SHP77 treated with DMSO at 0.1 percent for 48 hours (cell line): ENCODE measurements at places on chromosomes 6 and 20.

DNA sequence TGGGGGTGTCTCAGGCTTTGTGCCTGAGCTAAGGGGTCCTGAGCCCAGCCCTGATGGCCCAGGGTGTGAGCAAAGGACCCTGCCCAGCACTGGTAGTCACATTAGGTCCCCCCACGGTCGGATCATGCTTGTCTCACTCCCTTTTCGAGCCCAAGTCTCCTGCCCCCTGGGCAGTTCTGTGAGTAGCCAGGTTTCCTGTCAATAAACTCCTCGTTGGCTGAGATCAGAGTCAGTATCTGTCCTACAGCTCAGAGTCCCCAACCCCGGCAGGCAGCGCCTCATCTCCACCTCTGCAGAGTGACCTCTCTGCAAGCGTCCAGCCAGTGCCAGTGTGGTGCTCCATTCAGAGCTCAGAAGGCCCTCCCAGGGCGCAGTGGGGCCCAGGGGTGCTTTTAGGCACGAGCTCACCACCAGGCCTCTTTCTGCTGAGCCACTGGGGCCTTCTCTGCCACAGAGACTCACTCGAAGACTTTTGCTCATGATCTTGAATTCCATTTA is 93.7 kb upstream of the PMEPA1 start:
- DNase-seq = no peak

DNA sequence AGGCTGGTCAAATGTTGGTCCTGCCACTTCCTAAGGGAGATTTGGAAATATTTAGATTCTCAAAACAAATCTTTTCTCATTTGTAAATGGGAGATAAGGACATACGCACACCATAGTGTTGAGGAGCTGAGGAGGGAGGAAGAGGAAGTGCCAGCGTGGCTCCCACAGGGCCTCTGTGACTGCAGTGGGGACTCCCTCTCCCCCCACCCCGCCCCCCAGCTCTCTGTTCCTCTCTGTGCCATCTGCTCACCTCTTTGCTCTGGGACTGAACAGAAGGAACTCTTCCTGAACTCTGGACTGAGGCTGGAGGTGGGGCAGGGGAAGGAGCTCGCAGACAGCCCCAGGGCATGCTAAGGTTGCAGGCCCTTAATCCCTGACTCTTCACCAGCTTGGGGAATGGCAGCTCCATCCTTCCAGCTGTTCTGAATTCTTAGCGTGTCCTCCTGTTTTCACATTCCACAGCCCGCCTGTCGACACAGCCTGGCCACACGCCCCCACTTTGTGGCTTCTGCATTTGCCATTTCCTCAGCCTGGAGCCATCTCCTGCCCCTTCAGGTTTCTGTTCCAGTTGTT is 11.4 kb downstream of the DDX27 start:
- no peak for DNase-seq

DNA sequence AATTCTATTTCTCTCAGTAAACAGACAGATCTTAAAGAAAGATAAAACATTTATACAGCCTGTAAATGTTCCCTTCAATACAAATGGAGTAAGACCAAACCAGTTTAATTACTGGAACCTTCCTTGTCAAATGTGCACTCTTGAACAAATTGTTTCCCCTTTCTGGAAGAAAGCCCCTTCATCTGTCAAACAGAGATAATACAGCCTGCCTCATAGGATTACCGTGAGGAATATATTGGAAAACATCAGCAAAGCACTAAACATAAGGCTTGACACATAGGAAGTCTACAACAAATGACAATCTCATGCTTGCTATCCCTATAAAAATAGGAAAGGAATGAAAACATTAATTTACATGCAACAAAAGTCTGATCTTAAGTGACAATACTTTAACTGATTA is 173.8 kb downstream of the PTPRK start:
- no peak for DNase-seq

- DNase-seq = peak; percentile 44
Measured at GRCh38 chr6:8131265-8131897, 29.0 kb upstream of the EEF1E1 start.

- DNase-seq = no peak
Measured at GRCh38 chr6:34696189-34696738, 303 bp downstream of the ILRUN start.

DNA sequence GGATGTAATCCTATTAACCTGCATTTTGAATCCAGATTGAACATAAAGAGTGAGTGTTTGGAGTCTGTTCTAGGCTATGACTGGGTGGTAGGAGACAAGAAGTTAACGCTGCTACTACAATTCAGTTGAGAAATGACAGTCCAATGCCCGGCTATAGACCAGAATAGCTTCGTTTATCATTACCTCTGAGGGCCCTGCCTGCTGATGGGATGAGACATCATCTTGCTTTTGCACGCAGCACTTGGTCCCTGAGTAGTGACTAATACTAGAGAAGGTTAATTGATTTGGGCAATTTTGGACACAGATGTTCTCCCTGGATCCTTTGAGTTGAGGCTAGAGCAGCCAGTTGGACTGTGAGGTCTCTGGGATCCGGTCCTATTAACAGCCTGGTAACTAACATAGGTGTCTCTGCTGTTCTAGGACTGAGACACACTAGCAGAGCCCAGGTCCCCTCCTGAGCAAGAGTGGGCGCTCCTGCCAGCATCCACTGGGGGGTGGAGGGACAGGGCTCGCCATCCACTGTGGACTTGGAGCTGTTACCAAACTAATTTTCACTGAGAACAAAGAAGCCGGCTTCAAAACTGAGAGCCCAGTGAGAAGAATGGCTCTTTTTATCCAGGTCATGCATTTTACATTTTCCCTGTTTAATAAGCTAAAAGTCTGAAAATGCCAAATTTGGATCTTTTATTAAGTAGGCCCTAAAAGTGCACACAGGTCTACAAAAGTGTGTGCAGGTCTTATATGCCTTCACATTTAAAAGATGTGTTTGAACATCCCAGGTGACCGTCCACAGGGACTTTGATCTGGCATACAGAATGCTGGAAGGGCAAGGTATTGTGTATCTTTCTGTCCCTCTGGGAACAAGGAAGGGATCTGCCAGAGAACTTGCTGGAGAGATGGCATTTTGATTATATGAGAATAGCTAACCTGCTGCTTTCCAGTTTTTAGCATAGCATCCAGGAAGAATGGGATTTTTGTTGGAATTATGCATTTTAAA is 212.5 kb downstream of the CDH4 start:
- no peak for DNase-seq

GRCh38 chr20:35276408-35276807 is 1.5 kb downstream of the MMP24OS start:
- no peak for DNase-seq

DNA sequence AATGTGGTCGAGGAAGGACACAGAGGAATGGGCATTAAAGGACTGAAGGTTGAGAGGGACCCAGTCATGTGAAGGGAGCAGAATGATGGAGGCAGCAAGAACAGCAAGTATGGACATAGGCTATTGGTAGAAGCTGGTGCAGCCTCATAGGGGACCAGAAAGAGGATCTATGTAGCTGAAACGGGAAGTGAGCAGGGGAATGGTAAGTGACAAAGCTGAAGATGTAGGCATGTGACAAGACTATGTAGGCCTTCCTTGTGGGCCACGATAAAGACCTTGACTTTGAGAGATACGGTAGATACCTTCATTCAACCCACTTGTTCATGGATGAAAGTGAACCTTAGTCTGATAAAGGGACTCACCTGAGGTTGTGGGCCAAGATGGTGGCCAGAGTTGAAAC is 3.5 kb downstream of the CTNNBL1 start:
- no peak for DNase-seq

DNA sequence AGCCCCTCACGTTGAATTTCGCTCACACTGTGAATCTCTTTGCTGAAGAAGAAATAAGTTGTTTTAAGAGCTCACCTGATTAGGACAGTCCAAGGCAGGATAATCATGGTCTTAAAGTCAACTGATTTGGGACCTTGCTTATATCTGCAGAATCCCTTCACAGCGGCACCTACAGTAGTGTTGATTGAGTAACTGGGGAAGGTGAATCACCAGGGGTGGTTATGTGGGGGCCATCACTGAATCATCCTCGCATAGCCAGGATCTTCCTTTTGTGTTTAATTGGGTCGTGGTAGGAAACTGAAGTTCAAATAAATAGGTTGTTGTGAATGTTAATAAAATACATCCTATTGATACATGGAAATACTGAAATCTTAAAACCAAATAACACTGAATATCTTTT is 20.2 kb upstream of the MICA start:
- no peak for DNase-seq

DNA sequence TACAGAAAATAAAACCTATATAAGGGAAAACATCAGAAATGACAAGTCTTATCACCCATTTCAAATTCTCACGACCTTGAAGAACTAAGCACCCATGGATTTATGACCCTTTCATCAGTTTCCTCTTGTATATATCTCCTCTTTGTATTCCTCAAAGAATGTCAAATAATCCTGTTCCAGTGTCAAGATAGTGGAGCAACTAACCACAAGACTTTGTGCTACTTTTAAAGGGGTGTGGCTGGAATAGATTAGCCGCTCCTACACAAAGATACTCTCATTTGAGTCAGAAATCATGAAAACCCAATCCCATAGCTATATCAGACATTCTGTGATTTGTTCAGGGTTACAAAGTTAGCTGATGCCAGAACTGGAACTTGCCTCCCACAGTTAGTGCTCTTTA is 6.6 kb downstream of the REPS1 start:
- DNase-seq = no peak

- no peak for DNase-seq
Measured at GRCh38 chr6:2877057-2877882, 25.8 kb downstream of the SERPINB9 start.

- no peak for DNase-seq
Measured at GRCh38 chr6:43952746-43953145, 174.5 kb downstream of the MRPL14 start.

- DNase-seq = no peak
Measured at GRCh38 chr20:51220293-51220706, 197.4 kb upstream of the KCNG1 start.

DNA sequence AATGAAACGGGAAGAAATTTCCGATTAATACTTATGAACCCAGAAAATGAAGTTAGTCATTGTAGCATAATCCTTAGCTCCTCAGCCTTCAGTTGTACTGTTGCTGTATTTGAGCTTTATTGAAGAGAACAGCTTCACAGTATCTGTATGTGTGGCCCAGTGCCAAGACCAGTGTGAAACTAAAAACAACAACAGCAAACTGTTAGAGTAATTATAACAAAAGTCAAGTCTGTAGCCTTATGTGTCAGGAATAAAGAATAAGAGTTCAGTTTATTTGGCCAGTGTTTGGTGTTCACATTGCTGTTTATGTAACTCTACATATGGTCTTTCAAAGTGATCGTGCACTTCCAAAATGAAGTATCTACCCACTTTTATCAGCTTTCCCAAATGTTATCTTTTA is 70.9 kb downstream of the ARID1B start:
- no peak for DNase-seq

DNA sequence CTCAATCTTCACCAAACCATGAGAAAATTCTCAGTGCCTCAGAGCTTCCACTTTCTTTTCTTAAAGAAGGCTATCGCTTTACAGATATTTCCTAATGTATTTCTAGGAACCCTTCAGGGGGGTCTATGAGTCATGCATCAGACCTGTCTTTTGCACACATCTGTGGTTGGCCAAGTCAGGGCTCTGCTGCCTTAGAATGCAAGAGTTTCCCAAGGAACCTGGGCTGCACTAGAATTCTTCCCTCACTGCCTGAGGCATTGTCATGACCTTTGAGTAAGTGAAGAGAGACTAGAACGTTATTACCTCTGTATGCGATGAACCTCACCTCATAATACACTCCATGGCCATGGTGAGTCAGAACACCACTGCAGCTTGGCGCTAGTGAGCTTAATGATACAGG is 365.0 kb upstream of the ID4 start:
- DNase-seq = no peak

DNA sequence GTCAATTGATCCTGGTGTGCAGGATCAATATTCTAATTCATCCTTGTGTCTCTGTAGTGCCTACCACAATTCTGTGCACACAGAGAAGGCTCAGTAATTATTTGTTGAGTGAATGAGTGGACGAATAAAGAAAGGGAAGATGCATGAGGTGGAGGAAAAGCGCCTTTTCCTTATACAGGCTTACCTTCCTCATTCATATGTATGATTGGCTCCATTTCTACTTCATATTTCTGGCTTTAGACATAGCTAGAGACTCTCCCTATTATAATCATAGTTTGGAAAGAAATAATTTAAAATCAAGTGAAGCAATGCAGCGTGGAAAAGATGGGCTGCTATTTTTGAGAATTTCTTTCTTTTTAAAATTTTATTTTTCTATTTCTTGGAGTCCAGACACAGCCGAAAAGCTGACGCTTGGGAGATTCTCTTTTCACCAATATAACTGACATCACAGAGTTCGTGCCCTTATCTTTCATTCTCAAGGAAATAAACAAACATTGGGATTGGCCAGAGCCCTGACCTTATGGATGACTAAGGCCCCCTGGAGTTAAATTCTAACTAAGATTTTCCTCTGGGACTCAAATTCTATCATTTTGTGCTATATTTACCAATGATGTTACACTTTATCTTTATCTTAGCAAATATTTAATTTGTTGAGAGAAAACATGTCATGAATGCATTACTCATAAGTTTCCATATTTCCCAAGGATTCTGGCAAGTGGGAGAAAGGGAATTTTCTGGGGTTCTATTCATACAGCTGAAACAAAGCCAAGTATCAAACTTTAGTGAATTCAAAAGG is 48.1 kb downstream of the PRL start:
- no peak for DNase-seq

DNA sequence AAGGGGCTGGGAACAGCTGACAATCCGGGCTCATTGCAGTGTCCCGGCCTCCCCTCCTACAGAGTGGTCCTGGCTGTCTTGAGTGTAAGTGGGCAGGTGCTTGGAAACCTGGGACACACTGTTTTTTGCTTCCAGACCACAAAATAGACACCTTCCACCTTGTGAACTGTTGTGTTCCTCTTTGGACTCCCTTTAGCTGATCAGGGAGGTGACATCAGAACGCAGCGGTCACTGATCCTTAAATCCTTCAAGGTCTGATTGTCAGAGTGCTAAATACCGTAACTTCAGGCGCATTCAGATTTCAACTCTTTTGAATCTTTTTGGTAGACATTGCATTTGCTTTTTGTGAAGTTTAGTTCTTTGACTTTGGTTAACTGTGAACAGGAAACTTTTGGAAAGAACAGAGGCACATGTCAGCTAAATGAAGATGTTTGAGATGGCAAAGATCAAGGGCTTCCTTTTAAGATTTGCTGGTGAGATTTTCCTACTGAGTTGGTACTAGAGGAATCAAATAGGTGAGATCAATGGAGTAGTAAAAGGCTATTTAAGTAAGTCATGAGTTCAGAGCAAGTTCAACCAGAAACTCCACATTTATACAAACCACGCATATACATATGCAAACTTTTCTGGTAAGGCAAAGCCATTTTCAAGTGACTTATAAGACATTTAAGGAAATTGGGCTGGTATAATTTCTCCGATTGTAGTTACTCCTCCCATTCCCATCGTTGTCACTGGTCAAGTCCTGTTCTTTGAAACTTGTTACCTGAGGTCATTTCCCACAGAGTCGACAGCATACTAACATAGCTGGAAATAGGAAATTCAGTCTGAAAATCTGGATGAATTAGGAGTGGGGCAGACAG is 6.3 kb downstream of the PPP1R3G start:
- DNase-seq = no peak

GRCh38 chr6:108476376-108476775 is 84.3 kb upstream of the FOXO3 start:
- DNase-seq = no peak

GRCh38 chr6:132567566-132567965 is 2.6 kb upstream of the TAAR6 start:
- DNase-seq = no peak
